ENCODE measurements at places on chromosomes 7 and 10.

DNA sequence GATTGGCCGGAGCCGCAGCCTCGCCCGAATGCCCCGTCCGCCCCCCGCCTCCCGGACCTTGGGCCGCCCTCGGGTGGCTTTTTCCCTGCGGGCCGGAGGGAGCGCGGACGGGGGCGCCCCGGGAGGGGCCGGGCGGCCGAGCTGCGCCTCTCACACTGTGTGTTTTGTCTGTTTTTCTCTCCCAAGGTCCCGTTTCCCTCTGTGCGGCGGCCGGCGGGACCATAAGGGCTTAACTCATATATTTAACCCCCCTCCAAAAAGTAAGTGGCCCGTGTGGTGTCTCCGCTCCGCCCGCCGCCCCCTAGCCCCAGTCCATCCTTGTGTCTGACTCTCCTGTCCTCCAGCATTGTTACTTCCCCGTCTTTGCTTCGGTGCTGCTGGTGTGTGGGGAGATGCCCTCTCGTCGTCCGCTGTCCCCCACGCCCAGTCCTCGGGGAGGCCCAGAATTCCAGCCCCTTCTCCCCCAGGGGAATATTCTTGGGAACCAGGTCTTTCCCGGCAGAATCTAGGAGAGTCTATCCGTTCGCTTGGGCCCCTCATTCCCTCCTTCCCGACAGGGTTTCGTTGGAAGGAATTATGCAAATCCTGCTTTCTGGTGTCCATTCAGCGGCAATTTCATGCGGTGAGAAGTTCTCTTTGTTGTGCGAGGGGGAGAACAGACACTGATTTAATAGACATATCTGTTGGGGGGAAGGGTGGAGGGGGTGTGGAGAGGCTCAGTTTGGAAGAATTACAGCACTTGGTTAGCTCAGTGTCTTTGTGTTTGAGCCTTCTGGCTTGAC, 1.3 kb downstream of the LCOR start:
- no peak for DNase-seq

DNA sequence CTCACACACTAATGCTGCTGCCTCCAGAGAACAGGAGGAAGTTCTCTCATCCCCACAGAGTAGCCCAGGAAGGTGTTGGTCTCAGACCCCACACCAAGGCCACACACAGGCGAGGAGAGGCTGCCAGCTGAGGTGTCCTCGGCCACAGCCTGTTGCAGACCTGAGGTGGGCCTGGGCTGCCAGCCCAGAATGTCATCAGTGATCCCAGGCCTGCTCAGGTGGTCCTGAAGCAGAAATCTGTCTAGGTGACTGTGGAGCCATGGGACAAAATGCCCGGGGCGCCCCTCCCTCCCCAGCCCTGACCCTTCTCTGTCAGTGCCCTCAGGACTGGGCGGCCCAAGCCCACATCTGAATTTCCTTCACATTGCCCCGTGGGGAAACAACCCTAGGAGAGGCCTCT, 43.5 kb upstream of the LRRC4 start:
- no peak for DNase-seq

- DNase-seq, result no peak
Observed at GRCh38 chr7:155000795-155001194, 2.1 kb downstream of the PAXIP1 start.

GRCh38 chr7:136869991-136870865, 1.8 kb downstream of the CHRM2 start:
- no peak for DNase-seq

DNA sequence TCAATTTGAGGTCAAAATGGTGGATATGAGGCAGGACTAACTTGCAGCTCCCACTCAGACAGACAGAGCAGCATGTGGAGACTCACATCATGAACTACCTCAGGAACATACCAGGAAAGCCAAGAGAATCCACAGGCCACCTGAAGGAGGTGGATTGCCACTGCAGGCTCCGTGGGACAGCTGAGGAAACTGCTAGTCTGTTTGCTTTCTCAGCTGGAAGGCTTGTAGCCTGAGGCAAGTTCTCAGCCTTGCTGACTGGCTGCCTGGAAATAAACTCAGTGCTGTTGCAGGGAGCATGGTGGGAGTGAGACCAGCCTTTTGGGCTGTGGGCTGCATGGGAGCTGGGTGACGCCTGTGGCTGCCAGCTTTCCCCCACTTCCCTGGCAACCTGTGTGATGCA, 202.9 kb downstream of the ZNF248 start:
- DNase-seq, result no peak

DNA sequence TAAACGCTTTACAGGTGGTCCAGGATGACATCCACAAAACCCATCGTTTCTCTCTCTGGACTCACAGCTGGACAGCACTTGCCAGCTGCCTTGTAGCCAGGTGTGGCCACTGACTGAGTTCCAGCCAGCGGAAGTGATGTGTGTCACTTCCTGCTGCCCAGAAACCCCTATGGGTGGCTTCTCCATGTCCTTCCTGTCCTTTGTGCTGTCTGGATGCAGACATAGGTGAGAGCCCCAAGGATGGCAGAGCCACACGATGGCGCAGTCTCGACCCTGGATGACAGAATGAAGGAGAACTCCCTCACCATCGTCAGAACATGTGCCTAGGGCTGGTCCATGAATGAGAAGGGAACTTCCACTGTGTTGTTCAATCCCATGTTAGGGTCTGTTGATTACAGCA, 22.1 kb downstream of the NMT2 start:
- DNase-seq, result no peak

DNA sequence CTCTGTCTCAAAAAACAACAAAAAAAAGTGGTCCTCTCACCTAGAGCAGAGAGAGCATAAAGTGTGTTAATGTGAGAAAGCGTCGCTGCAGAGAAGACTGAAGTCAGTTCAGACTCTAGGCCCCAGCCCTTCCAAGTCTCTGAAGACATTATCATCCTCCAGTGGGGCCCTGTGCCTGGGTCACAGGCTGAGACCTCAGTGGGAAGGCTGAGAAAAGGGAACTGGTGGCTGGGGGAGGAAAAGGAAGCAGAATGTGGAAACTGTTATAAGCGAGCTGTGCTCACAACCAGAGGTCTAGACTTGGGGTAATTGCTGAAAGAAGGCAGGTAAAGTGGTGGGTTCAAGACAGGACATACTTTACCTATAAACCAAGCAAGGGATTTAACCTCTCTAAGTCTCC, 4.9 kb upstream of the RRP12 start:
- no peak for DNase-seq

DNA sequence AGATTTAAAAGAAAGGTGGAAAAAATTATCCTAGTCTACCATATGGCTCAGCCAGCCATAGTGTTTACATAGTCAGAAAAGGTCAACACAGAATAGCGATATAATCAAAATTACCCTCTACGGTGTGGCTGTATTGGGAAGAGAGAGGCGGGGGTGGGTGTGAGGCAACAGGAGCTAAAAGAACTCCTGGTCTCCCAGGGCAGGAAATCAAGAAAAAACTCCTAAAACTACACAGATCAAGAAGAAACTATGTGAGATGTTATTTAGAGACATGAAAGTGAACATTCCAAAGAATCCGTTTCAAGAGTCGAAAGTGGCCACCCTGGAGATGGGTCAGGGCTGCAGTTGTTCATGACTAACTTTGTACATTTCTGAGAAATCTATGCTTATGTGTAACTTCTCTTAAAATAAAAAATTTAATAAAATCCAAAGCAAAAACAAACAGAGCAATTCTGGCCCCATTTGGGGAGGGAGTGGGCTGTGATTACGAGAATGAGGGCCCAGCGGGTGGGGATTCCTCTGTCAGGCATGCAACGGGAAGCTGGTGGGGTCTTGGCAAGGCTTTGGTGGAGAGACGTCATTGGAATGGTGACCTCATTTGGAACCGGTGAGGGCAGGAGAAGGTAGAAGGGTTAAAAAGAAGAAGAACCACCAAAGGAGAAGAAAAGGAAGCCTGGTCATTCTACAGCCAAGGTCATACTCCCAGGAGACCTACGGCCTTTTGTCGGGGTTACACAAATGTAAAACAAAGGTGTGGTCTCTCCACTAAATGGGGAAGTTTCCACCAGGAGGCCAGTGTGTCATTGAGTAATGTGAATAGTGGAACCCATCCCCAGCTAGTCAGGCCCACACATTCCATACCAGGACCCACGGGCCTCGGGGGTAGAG, 71.2 kb upstream of the DUSP5 start:
- DNase-seq, result no peak

GRCh38 chr7:156823435-156823834, 69.5 kb downstream of the LMBR1 start:
- DNase-seq, result no peak

GRCh38 chr10:69910561-69910960, 108.9 kb downstream of the COL13A1 start:
- DNase-seq, result no peak

- no peak for DNase-seq
Observed at GRCh38 chr7:54969208-54969967, 49.4 kb upstream of the EGFR start.

DNA sequence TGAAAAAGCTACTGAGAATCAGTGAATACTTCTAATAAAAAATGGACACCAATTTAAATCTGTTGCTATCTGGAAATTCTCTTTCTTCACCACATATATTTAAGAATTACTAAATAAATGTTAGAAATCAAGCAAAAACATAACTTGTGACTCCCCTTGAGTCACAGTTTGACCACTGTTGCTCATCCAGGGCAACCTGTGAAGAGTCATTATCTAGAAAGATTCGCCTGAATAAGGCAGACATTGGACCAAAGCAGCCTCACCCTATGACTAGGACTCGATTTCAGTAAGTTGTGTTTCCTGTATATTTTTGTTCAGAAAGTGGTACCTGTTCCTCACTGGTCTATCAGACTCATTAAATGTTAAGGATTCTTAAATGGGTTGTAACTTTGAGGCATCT, 572.4 kb downstream of the ATRNL1 start:
- DNase-seq, result no peak

GRCh38 chr10:13658264-13658663, 71.5 kb downstream of the PRPF18 start:
- no peak for DNase-seq

DNA sequence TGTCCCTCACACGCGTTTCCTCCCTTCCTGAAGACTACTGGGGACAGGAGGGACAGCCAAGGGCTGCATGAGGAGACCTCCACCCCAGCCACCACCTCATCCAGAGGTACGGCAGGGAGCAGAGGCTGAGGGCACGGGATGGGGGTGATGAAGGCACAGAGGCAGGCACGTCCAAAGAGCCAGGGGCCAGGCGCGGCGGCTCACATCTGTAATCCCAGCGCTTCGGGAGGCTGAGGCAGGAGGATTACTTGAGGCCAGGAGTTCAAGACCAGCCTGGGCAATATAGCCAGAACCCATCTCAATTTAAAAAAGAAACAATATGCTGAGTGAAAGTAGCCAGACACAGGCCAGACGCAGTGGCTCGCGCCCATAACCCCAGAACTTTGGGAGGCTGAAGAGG, 3.3 kb downstream of the MICALL2 start:
- no peak for DNase-seq

DNA sequence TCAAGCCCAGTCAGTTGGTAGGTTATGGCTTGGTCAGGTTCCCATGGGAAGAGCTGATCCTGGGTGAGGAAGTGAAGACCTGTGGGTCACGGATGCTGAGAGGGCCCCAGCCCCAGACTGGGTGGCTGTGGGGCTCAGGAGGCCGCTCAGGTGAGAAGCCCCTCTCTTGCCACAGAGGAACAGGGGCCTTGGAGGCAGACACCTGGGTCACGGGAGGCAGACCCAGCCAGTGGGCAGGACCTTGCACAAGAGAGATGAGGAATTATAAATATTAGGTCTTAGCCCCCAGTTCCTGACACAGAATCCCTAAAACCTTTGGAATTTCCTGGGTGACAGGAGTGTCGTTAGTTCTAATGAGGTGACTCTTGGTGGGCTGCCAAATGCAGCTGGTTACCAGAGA, 10.6 kb upstream of the CRHR2 start:
- no peak for DNase-seq

DNA sequence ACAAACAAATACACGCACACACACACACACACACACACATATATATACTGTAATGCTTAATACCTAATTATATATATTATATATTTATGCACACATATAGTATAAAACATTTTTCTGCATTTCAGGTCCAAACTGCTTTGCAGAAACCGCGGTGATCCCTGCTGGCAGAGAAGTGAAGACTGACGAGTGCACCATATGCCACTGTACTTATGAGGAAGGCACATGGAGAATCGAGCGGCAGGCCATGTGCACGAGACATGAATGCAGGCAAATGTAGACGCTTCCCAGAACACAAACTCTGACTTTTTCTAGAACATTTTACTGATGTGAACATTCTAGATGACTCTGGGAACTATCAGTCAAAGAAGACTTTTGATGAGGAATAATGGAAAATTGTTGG, 138.5 kb downstream of the VWC2 start:
- no peak for DNase-seq

- no peak for DNase-seq
Observed at GRCh38 chr10:113094114-113094486, 144.1 kb downstream of the TCF7L2 start.

- DNase-seq, result no peak
Observed at GRCh38 chr7:6589151-6589828, 531 bp upstream of the INTS15 start.

DNA sequence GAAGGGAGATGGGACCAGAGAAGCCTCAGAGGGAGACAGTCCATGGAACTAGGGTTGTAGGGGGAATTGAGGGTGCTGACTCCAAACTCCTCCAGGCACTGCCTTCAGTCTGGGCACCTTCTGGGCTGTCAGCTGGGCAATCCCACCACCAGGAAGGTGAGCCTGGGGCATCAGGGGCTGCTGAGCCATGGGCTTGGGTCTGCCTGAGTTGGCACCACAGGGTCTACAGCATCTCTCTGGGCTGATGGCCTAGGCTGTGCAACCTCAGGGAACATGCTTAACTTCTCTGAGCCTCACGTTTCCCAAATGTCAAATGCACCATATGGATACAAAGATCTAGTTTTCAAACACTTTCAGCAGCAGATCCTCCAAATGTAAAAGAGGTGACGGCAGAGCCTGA, 46.8 kb upstream of the PRLHR start:
- no peak for DNase-seq

GRCh38 chr10:103715430-103715829, 139.9 kb downstream of the SH3PXD2A start:
- DNase-seq, result no peak

DNA sequence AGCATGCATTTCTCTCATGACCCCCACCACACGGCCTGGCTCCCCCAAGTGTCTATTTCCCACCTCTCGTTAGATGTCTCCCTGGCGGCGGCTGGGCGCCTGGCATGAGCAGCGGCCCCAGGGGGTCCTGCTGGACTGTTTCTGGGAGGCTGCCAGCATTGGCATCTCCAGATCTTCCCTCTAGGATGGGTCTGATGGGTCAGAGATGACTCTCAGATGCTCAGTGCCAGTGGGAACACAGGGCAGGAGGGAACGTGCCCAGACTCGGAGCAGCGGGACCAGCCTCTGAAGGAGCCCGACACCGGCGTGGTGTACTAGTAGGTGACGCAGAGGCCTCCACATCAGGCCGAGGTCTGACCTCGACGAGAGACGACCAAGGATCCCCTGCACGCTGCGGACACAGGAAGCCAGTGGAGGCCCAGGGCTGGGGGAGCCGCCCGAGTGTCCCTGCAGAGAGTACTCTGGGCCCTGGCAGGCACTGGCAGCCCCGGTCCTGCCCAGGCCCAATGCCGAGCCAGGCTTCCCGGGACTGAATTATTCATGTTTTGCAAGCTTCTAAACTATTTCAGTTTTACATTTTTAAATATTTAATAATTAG, 238.8 kb downstream of the ELFN1 start:
- DNase-seq, result no peak

- DNase-seq, result no peak
Observed at GRCh38 chr7:92973974-92974373, 137.6 kb upstream of the CDK6 start.
